ENCODE measurements at places on chromosomes 1 and 21.

GRCh38 chr1:90823686-90824085, 106.6 kb upstream of the BARHL2 start:
- DNase-seq = no peak

DNA sequence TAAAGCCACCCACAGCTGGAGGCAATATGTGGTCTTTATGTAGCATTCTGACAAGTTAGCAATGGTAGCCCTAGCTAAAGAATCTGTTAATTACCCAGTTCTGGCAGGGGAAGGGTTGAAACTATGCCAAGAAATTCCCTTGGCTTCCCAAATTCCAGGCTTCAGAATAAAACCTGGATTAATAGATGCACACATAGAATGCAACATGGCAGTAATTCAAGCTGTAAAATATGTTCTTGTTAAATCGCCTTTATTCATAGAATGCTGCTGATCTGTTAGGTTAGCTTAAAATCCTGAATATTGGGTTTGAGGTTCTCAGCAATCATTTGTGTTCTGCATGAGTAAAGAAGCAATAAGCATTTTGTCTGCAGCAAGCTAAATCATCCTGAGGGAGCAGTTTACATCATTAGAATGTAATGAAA, 80.1 kb downstream of the ZNF326 start:
- DNase-seq = no peak

GRCh38 chr1:38512789-38513188, 346.8 kb downstream of the RRAGC start:
- no peak for DNase-seq

DNA sequence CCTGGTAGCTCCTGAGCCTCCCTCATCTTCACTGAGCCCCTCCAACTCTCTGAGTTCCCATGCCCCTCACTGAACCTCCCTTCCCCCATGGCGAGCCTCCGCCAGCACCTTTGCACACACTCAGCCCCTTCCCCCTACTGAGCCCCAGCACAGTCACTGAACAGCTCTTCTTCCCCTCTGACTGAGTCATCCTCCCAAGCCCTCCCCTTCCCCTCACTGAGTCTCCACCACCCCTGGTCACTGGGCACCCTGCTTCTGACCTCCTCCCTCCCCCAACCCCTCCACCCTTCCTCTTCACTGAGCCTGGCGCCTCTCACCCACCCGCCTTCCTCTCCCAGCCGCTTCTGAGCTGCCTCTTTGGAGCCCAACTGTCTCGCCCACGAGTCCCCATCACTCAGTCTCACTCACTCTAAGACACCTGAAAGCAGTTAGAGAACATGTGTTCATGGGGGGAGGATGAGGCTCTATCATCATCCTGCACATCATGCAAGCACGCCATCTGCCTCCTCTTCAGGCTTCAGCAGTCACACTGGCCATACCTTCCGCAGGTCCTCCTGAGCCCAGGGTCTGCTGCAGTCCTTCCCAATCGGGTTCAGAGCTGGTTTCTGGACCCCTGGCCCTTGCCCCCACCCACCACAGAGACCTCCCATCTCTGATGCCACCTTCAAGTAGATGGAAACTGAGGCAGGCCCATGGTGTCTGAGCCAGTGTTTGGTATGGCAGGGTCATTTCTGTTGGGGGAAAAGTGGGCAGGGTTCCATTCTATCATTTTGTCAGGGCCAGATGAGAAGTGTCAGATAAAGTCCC, 2.0 kb upstream of the TRNP1 start:
- no peak for DNase-seq

DNA sequence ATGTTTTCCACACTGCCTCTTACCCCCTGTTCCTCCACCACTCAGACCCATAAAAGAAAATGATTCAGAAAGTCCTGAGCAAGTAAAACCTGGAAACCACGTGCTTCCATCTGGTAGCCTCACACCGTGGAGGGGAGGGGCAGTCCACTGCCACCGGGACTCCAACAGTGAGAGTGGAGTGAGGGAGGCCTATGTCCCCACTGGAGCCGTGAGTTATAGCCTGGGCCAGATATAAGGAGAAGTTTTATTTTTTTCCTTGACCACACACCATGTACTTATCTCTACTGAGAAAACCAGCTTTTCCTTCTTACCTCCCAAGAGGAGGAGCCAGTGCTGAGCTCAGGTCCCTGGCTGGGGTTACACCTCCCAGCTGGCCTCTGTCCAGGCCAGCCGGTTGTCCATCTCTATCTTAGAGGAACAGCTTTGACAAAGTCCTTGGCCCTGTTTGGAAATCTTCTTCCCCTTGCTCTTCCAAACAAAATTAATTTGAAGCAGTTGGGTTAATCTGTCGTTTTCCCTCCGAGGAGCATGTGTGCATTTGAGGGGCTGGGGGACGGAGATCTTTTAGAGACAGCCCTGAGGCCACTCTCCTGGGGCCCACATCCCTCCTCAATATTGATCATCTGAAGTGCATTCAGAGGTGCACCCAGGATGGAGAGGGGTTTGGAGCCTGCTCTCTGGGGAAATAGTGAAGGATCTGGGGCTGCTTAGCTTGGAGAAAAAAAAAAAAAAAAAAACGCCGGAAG, 49.1 kb upstream of the SERBP1 start:
- DNase-seq = no peak
